Stimulated activated CD4-positive, alpha-beta T cell treated with anti-CD3 and anti-CD28 coated beads, Interleukin-4, amount 100 ng/mL, for 1 hour (primary cell): ENCODE measurements at places on chromosomes 1 and 21.

DNA sequence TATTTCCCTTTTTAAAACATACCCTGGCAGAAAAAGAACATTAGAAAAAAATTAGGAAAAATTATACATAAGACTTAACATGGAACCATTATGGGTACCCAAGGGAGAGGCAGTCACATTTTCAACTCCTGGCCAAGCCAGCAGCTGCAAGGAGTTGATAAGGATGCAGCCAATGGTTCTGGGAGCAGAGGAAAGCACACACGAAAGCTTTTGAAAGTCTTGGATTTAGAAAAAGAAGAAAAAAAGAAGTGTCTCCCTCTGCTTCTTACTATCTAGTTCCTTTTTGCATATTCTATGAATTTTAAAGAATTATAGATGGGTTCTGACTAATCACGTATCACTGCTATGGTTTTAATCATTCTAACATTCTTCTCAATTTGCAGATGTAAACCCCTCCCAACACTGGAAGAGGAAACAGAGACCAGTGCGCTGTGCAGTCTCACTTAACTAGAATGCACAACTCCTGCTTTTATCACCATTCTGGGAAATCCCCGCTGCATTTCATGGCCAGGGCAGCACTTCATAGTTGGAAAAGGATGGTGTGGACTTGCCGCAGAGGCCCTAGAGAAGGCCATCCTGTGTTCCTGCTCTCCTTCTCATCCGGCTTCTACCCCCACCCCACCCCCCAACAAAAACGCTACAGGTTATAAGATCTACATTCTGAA is 2.7 kb upstream of the CD58 start:
- no peak for DNase-seq

DNA sequence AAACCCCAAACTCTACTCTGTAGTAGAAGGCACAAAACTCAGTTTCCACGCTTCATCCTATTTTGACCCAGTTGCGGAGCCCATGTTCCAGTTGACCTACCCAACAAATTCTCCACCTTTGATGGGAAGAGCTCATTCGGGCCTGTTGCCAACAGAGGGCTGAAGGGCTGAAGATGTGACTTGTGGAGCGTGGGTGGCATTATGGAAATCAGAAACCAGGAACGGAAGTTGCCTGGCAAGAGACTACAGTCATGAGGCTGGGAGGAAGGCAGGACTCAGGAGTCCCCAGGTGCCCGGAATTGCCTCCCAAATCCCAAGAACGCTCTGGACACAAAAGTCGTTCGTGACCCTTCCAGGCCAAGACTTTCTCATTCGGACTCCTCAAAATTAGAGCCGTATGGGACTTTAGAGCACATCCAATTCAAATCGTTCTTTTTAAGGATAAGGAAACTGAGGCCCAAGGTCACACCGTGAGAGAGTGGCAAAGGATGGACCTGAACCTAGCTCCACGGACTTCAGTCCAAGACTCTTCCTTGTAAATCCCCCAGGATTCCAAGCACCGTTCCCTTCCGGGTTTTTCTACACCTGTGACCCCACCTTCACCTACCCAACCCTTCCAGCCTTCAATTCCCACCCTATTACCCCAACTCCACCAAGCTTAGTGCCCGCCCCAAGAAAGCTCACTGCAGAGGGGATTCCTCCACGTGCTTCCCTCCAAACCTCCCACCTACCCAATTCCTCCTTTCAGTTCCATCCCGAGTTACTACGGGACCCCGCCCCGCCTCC is 739 bp downstream of the SMG5 start:
- DNase-seq = no peak

DNA sequence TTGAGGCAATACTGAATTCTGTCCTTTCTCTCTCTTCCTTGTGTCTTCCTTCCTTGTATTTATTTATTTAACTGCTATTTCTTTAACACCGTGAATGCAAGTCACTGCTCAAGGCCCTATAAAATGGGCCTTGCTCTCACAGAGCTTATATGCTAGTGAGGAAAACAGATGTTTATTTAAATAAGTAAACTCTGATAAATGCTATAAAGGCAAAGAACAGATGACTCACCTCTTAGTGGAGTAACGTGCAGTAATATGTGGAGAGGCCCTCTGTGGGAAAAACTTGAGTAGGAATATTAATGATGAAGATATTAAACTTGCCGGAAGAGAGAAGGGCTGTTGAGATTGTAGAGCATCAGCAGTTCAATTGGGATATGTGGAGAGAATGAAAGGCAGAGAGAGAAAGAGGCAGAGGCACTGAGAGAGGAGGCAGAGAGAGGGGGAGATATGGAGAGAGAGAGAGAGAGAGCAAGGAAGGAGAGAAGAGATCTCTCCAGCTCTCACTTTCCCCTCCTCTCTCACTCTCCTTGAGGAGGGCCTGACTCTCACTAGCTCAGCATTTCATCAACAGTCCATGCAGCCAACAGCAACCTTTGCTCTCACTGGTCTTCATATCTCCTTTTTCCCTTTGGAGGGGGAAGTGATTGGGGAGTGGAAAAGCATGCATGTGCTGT is 322.2 kb downstream of the LMX1A start:
- no peak for DNase-seq

- peak; percentile 87 for DNase-seq
Measured at GRCh38 chr1:43172527-43172972, 420 bp downstream of the CFAP57 start.

DNA sequence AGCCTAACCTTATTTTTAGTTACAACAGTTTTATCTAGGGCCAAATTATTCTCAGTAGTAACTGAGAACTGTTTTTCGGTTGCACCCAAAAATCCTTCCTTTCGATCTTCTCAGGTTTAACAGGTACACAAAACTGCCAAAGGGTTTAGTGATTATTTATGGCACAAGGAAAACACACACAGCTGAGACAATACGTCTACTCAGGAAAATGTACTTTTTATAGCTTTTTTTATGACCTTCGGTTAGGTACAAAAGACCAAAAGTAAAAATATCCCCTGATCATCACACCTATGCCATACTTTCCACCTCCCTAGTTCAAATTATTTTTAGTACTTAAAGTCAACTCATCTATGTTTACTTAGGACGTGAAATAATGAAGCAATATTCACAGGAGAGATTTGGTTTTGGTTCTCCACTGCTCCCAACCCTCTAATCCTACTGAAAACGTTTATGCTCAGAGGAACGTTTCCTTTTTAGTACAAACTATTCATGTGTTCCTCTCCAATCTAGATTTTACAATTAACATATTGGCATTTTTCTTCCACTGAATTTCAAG is 48.7 kb downstream of the TTLL7 start:
- DNase-seq = no peak

GRCh38 chr1:25063591-25064416 is 133.7 kb upstream of the RUNX3 start:
- no peak for DNase-seq

GRCh38 chr1:106178791-106179190 is 877.7 kb upstream of the PRMT6 start:
- DNase-seq = no peak

- no peak for DNase-seq
Measured at GRCh38 chr1:12296623-12297022, 66.8 kb downstream of the VPS13D start.

DNA sequence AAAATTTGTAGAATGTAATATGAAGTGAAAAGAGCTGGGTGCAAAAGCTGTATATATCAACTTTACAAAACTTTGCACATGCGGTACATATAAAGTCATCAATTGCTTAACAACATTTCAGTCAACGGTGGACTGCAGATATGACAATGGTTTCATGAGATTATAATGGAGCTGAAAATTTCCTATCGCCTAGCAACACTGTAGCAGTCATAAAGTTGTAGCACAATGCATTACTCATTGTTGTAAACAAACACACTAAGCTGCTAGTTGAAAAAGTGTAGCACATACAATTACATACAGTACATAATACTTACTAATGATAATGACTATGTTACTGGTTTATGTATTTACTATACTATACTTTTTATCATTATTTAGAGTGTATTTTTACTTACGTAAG is 64.0 kb downstream of the RGS7 start:
- no peak for DNase-seq

DNA sequence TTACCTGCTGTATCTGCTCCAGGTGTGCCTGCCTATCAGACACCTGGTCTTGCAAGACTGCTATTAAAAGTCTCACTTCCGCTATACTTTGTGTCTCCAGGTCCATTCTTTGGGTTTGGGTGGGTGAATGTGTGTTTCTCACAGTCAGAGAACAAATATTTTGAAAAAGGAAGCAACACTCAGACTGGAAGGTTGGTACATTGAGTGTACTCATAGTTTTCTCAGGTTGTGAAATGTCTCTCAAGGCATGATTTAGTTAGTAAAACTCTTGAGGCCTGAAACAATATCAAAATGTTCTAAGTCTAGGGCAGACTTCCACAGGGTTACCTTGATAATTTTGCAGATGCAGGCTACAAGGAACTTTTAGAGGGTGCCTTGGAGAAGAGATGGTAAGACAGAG is 429.9 kb upstream of the ZRANB2 start:
- no peak for DNase-seq

- no peak for DNase-seq
Measured at GRCh38 chr1:67753776-67754525, 69.0 kb downstream of the GADD45A start.

GRCh38 chr1:70327306-70328076 is 27.0 kb downstream of the ANKRD13C start:
- no peak for DNase-seq

DNA sequence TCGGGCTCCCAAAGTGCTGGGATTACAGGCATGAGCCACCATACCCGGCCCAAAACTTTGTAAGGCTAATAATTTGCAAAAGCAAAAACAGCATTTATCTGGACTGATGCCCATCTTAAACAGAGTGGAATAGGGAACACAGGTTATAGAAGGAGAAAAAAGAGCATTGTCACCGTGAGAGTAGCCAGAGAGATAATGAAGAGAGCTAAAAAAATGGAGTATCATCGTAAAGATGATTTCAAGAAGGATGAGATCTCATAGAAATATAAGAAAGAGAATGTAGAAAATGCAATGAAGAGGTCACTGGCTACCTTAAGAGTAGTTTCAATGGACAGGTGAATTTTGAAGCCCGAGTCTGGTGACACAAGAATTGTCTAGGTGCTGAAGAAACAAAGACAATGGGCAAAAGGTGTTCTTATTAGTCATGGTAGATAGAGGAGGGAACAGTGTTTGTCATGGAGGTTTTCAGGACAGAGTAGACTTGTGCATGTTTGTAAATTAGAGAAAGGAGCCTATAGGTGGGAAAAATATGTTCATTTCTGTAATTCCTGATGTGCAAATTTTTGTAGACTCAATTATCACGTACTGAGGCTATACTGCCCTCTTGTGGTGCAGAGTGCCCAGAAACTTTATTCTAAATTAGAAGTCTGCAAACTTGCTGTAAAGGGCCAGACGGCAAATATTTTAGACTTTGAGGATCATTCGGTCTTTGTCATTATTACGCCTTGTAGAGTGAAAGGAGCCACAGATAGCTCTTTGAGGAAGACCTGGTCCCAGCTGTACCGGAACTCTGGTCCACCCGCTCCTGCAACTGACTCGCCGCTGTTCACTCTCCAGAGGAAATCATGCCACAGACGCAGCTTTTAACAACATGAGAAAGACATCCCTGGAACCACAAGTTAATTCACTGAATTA is 8.1 kb upstream of the TMEM183A start:
- DNase-seq = peak; percentile 47

DNA sequence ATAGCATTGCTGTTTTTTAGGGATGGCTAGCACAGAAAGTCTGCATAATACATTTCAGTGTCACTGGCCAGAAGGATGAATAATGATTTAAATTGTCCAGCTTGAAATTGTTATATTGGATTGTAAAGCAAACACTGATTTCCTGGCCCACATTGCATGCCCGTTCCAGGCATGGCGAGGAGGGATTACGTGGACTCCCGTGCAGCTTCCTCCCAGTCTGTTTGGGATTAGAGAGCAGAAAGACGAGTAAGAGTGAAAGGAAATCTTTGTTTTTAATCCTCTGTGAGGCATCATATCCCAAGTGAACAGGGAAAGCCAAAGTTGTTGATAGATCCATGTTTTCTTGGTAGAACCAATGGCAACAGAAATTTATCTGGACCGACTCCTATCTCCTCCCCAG is 8.4 kb downstream of the TRIM58 start:
- no peak for DNase-seq

DNA sequence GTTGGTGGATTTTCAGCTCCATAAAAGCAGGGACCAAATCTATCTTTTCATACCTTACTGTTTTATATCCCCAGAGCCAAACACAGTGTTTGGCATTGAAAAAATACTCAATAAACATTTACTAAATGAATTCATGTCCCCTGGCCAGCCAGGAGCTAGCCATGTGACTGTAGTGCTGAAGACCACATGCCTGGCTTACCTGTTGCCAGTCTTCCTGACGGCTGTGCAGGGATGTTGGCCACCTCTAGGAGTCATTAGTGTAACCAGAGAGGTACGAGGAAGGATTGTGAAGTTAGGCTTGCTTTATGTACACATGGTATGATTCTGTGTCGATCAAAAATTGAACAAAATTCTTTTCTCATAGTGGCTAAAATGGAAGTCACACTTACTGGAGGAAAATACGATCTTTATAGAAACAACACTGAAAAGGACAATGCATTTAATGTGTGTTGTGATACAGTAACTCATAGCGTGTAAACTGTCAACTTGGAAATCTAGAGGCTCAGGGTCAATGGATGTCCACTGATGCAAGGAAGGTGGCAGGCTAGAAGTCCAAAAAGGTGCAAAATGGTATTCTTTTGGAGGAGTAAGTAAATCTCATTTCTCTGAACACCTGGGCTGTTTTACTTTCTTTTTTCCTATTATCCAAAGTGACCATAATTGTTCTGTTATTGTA is 60.9 kb downstream of the FGGY start:
- no peak for DNase-seq

DNA sequence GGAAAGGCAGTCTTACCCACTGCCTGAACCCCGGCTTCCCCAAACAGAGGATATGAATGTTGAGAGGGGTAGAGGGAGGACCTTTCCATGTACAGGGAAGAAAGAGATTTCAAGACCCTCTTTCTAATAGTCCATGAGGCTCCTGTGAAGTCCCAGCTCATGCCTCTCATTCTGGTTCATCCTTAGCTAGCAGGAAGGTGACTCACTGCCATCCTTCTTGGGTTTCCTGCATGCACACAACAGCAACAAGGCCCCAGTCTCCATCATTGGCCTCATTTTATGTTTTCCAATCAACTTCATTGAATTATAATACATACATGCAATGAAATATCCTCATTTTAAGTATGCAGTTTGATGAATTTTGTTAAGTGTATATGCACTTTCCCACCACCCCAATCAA is 46.2 kb downstream of the SYT2 start:
- DNase-seq = no peak

DNA sequence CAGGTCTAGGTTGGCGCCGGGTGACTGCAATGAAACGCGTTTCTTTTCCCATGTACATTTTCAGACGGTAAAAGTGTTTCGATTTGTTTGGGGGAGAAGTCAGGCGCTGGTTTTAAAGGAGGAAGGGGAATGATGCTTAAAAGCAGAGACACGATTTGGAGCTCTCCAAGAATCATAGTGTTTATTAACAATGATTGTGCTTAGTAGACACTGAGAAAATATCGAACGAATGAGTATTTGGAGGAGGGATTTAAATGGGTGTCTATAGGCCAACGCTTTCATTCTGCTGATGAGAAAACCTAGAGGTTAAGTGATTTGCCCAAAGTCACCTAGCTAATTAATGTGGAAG is 36.9 kb upstream of the JAK1 start:
- no peak for DNase-seq

- DNase-seq = no peak
Measured at GRCh38 chr1:92503043-92503925, 16.6 kb upstream of the GFI1 start.

GRCh38 chr21:42230178-42230577 is 11.2 kb downstream of the ABCG1 start:
- no peak for DNase-seq

GRCh38 chr1:40652979-40653378 is 12.5 kb downstream of the RIMS3 start:
- DNase-seq = no peak
